Activated T-helper 17 cell treated with anti-CD3 and anti-CD28 coated beads, Interleukin-2, amount 50 U/mL, for 72 hours (primary cell): ENCODE measurements at places on chromosomes 3 and 15. TPM values are rescaled to one million over a fixed set of nuclear protein-coding genes. Genes with fewer than 3 reads are reported as not detected.

Gene SLC6A11
- total RNA-seq = not detected

- peak; percentile 60 for ATAC-seq
Measured at GRCh38 chr3:169227911-169228310, 435.6 kb downstream of the MECOM start.

Gene HCN4
- total RNA-seq = not detected

GRCh38 chr3:143200001-143200924 lies 80.7 kb downstream of the CHST2 start:
- ATAC-seq = no peak

Gene FETUB
- not detected for total RNA-seq

- ATAC-seq = no peak
Measured at GRCh38 chr3:120496278-120497002, 45.6 kb upstream of the FSTL1 start.

Gene PYGO1
- not detected for total RNA-seq

- ATAC-seq = no peak
Measured at GRCh38 chr3:62167566-62168262, 205.6 kb downstream of the FEZF2 start.

DNA sequence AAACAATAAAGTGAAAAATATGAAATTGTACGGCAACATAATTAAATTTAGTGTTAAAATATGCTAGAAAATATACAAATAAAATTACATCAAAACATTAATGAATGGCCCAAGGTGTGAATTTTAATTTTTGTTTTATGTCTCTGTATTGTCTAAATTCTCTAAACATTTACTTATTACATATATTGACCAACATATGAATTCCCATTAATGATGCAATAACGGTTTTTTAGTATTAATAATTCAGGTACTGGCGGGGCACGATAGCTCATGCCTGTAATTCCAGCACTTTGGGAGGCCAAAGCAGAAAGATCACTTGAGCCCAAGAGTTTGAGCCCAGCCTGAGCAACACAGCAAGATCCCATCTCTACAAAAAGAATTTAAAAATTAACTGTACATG lies 20.6 kb upstream of the XRN1 start:
- no peak for ATAC-seq

GRCh38 chr3:40254891-40255290 lies 54.6 kb upstream of the EIF1B start:
- ATAC-seq = no peak

DNA sequence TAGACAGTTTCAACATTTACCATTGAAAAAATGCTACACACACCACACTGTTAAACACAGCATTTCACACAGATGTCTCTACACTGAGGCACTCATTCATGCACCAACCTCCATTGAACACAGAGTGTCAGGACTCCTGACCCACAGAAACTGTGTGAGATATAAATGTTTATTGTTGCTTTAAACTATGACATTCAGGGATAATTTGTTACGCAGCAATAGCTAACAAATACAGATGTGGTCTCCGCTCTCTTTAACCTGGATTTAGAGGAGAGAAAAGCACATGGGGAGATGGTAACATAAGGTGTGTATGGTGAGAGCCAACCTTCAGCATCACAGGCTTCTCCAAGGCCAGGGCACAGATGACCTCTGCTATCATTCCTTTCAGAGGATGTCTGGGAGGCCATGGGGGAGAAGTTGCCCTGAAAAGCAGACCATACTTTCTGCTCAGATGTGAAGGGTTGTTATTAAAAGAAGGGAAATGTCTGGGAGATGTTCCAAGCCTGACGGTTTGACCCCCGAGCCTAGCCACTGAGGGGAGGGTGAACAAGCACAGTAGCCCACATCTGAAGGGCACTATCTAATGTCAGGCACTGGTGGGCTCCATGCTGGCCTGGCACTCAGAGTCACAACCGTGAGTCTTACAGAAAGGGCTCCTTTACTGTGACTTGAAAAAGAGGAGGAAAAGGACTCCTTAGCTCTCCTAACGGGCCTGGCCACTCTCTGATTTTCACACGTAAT lies 284.5 kb upstream of the TLE3 start:
- ATAC-seq = no peak

Gene COL6A5
- total RNA-seq = not detected

DNA sequence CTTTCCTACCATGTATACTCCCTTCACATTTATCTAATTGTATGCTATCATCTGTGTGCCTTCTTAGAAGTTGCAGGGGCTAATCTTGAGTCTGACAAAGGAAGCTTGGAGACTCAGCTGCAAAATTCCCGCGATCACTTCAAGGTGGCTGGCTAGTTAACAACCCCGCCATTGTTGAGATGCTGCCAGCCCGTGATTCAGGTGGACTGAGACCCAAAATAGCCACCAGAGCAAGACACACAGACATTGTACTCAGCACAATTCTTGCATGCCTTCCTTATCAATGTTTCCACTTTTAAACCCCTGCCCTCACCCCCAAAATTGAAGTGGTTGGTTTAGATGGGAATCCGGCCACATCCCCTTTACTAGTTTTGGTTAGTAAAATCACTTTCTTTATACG lies 225.8 kb upstream of the ZNF717 start:
- no peak for ATAC-seq

Gene REC114
- not detected for total RNA-seq

GRCh38 chr3:137347817-137348368 lies 390.1 kb downstream of the IL20RB start:
- no peak for ATAC-seq

DNA sequence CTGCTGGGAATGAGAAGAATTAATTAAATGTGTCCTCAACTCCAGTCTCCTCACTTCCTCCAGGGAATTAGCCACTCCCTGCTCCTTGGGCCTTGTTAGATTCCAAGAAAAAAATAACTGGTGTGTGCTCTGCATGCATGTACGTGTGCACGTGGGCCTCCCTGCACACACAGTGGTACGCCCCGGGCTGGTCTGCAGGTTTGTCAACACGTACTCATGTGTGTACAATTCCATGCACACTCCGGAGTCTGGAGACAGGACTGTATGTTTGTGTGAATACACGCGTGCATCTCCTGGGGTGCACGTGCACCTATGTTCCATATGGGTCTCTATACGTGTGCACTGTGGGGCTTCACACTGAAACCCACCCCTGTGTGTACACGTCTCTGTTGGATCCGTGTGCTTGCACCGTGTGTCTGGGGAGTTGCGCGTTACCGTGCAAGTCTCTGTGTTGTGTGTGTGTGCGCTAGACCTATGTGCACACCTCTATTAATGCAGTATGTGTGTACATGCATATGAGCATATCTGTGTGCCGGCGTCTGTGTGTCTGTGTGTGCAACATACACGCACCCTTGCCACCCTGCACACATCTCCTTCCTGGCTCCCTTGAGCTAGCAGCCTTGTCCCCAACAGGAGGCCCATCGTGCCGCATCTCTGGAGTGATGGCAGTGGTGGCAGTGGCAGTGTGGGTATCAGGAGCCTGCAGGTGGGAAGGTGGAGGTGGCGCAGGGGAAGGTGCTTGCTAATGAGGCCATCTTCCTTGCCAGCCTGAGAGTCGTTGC lies 210.1 kb downstream of the TBC1D2B start:
- no peak for ATAC-seq

Gene TM6SF1
- total RNA-seq = 0.61 TPM

GRCh38 chr3:10335190-10335738 lies 14.4 kb upstream of the SEC13 start:
- no peak for ATAC-seq

DNA sequence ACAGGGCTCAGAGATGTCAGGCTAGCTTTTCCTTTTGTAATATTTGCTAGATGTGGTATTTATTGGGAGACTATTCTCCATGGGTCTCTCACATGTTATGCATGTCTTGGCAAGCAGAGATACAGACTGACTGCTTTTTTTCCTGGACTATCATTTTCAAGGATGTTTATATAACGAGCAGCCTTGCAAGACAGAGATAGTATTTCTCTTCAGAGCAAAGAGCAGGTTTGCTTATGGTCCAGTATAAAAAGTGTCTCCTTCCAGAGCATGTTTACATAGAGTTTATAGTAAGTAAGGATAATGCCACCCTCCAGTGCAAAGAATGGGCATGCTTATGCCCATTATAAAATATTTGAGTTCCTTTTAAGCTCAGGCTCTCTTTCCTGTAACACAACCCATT lies 24.6 kb downstream of the GTF2E1 start:
- ATAC-seq = no peak

Gene SCG3
- total RNA-seq = not detected

Gene CHDH
- 1.1 TPM for total RNA-seq

DNA sequence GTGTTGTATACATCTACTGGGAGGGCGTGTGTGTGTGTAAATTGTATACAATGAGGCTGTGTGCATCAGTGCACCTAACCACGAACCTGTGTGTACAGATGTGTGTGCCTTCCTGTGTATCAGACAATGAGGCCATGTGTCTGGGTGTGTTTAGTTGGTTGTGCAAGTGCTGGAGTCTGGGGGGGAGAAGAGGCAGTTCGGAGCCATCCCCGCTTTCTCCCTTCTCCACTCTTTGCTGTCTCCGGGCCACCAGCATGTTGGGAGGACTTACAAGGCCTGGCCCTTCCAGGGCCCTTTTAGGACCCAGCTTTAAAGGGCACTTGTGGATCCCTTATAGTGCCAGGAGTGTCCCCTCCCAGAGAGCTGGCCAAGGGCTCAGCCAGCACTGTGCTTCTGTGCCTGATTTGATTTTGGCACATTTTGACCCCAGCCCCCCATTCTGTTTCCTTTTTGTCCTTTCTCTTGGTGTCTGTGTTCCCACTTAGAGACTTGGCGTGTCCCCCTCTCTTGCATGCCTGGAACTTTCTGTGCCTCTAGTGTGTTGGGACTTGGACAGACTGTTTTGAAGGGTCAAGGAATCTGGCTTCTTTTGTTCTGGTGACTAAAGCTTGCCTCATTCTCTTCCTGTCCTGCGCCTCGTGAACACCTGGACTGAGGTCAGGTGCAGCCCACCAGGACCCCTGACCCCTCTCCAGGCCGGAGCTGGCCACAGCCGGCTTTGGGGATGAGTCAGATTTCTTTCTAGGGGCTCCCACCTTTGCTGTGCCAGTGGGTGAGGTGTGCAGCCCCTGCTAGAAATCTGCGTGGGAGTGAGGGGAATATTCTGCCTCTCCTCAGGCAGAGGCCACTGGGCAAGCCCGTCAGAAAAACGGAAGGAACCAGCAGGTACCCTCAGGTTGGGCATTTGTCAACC lies 1.5 kb downstream of the CTDSPL start:
- no peak for ATAC-seq

DNA sequence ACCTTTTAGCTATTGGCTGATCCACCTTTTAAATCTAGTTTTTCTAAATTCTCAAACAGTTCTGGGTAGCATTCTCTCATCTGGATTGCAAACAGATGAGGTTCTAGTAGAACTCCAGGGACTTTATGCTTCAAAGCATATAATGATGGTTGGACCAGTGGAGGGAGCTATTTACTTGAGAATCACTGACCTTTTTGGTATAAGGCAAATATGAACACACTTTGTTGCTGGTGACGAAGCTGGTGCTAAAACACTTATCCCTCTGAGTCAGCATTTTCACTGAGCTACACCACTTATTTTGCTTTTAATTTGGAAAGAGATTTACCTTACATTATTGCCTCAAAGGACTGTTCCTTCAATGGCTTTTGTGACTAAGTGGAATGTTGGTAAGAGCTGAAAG lies 58.6 kb upstream of the SLITRK3 start:
- ATAC-seq = no peak

GRCh38 chr15:27670486-27671209 lies 428.5 kb downstream of the OCA2 start:
- no peak for ATAC-seq

DNA sequence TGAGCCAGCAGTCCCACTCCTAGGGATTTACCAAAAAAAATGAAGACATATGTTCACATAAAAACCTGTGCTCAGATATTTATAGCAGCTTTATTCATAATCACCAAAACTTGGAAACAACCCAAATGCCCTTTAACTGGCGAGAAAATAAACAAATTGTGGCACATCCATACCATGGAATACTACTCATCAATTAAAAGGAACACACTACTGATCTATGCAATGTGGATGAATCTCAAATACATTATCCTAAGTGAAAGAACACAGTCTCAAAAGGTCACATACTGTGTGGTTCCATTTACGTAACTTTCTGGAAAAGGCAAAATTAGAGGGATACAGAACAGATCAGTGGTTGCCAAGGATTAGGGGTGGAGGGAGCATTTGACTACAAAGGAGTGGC lies 394.5 kb downstream of the SHQ1 start:
- no peak for ATAC-seq

- ATAC-seq = no peak
Measured at GRCh38 chr15:57032338-57032737, 113.9 kb downstream of the TCF12 start.

- no peak for ATAC-seq
Measured at GRCh38 chr15:58362262-58362922, 69.4 kb upstream of the LIPC start.

DNA sequence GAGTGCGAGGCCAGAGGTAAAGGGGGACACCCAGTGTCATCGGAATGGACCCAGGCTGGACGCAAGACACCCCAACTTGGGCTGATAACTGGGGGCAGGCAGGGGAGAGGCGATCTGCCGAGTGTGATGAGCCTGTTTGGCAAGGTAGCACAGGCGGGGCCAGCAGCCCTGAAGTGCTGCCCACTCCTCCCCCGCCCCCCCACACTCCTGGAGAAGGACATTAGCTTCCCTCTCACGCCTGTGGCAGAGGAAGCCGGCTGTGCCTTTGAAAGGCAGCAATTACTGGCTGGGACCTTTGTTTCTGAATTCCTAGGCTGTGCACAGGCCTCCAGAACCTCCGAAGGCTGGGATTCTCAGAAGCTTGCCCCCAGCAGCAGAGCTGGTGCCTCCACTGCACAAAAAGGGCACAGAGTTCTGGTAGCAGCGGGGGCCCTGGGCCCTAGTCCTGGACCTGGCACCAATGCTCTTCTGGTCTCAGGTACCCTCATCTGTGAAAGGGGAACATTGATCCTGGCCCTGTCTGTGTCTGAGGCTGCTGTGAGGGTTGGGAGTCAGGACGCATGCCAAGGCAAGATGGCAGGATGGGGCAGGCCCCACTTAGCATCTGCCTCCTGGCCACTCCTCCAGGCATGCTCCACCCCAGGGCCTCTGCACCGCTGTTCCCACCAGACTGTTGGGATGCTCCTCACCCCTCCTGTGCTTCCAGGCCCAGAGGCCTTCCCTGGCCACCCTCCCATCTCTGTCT lies 28.6 kb downstream of the IQSEC1 start:
- ATAC-seq = no peak

- ATAC-seq = no peak
Measured at GRCh38 chr3:43854283-43854682, 163.5 kb downstream of the ABHD5 start.

DNA sequence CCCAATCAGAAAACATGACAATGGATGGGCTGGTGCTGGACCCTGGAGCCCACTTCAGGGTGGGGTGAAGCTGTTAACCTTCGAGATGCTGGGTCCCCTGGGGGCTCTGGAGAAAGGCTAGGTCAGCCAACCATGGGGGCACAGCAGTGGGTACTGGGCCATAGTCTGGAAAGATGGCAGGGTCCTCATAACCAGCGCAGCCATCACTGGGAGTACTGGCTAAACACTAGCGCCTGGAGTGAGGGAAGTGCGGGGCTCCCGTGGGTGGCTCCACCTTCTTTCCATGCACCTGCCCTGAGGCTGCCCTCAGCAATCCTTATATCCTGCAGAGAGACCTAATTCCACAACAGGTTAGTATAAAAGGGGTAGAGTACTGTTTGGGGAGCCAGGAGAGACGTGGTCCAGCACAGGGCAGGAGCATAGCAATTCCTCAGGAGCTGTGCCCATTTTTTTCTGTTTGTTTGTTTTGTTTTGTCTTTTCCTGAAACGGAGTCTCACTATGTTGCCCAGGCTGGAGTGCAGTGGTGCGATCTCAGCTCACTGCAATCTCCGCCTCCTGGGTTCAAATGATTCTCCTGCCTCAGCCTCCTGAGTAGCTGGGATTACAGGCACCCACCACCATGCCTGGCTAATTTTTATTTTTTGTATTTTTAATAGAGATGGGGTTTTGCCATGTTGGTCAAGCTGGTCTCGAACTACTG lies 122.6 kb upstream of the MEF2A start:
- ATAC-seq = no peak

Gene CALML4
- total RNA-seq = 12.5 TPM

Gene MAPKAPK3
- 131 TPM for total RNA-seq
